ENCODE measurements at places on chromosomes 6 and 20.
A peak's percentile ranks its signal among the peaks of the same experiment; 100 is the strongest.

- DNase-seq, result no peak
Measured at GRCh38 chr6:34615574-34616226, 59.6 kb upstream of the SPDEF start.

DNA sequence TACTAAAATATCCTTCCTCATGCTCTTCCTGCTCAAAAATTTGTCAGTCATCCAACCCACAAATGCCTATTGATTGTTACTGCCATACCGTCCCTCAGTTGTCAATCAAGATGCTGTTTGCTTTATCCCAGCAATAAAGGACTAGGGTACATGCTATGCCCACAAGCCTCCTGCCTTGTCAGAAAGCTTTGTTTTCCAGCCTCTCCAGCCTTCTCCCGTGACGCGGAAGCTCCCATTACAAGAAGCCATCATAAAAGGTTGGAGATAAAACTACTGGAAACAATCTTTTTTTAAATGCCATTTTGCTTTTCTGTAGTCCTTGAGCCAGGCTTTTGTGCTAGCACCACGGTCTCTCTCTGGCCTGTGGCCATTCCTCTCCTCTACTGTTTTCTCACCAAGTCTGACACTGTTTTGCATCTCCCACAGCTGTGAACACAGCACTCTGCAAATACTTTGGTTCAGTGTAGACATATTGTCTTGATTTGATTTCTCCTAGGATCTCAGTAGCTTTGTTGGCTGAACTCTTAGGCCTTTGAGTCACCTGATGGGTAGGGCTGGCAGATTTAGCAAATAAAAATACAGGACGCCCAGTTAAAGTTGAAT is 495.7 kb upstream of the JARID2 start:
- no peak for DNase-seq

DNA sequence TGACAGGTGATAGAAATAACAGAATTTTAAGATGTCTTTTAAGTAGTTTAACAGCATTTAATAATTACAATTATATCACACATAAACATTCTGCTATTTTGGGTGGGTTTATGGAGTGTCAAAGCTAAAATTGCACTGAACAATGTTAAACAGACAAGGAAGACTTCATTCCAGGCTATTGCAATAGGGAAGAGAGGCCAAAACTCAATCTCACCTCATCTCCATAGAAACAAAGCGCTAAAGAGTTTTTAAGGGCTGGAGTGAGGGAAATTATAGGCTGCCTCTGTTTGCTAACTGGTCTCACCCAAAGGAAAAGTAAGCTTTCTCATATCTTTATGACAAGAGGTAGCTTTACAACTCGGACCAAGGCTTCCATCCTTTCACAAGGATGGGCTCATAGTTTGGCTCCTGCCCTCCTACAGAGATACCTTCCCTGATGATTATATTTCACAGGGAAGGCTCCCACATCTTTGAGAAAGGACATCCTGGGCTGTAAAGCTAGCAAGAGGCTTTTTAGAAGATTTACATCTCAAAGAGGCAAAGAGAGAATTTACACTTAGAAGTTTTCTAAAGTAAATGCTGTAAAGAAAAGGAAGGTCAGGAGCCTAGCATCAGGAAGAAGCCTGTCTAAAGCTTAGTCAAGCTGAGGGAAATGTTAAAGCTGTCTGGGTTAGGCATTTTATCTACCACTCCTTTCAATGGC is 350.2 kb upstream of the IMPG1 start:
- no peak for DNase-seq

- no peak for DNase-seq
Measured at GRCh38 chr20:56994006-56994405, 272.4 kb downstream of the BMP7 start.

GRCh38 chr20:19937651-19938420 is 79.3 kb upstream of the NAA20 start:
- DNase-seq, result no peak

GRCh38 chr6:4521070-4521469 is 255.1 kb upstream of the CDYL start:
- DNase-seq, result no peak

DNA sequence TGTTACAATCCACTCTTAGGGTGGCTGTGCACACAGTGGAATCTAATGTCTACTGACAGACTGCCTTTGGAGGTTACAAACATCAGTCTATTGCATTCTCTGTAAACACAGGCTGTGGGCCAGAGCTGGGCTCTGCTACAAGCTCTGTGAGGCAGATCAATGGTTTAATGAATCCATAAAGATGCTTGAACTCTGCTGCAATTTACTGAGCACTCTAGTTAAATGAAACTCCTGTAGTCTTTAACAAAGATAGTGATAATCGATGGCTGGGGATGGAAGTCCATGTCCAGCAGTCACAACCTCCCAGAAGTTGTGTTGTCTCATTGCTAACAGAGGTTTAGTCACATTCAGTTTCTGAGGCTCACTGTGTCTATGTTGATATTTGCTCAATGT is 50.5 kb downstream of the SOBP start:
- peak; percentile 73 for DNase-seq

- no peak for DNase-seq
Measured at GRCh38 chr6:39353698-39354315, 31.3 kb upstream of the KCNK16 start.

- no peak for DNase-seq
Measured at GRCh38 chr6:81465859-81466258, 286.6 kb downstream of the TENT5A start.

DNA sequence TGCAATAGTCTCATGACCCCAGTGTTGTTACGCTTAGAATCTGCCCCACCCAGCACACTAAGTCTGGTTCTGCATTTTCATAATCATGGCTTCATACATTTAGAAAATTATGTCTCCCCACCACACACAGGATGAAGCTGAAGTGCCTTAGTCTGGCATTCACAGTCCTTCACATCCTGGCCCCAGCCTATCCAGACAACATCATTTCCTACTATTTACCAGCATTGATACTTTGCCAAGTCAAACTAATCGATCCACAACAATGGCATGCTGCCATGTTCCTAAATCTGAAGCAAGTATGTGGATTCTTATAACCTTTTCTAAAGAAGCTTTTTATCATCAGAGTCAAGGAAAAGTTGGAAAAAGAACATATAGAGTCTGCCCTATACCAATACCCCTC is 132.4 kb upstream of the FBXL4 start:
- no peak for DNase-seq

DNA sequence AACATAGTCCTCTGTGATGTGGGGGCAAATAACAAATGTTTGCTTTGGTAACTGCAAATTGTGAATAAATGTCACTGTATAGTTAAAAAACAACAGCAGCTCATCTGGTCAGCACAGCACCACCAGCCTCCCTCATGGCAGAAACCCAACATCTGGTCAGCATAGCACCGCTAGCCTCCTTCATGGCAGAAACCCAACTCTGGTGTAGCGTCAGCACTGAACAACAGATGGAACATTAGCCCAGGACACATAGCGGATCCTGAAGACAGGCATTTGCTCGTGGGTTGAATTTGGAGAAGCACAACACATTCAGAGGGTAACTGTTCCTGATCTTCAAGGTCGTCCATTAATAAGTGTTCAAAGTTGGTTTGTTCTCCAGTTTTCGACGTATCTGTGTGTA is 265.9 kb downstream of the DLL1 start:
- DNase-seq, result peak; percentile 41

DNA sequence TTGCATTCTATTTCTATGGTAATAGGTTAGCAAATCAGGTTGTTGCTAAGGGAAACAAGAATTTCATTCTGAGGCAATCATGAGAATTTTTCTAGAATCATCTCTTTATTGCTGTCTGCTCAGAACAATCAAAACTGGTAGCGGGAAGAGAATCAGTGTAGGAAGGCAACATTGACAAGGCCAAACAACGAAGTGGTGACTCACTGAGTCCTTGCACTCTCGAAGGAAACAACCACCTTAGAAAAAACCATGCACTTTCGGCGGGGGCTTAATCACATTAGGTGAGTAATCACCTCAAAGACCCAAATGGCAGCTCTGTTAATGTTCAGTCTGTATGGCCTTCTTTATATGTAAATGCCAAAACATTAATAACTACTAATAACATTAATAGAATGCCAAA is 78.8 kb upstream of the MAP7 start:
- DNase-seq, result no peak

DNA sequence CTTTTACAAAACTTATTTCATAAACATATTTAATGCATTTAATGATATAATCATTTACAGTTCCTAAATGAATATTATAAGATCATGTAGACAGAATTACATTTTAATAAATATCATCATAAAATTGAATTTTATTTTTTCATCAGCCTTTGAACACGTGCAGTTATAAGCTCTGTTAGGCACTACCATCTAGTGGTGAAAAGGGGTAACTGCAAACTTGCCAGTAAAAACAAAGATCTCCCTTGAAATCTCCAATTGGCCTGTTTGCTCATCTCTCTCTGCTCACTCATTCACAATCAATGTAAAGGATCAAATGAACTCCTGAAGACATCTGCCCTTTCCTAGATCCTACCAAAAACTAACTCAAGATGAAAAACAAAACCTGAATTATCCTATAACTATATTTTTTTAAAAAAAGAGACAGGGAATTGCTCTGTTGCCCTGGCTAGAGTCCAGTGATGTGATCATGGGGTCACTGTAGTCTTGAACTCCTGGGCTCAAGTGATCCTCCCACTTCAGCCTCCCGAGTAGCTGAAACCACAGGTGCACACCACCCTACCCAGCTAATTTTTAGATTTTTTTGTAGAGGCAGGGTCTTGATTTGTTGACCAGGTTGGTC is 31.7 kb downstream of the SAMHD1 start:
- peak; percentile 79 for DNase-seq

DNA sequence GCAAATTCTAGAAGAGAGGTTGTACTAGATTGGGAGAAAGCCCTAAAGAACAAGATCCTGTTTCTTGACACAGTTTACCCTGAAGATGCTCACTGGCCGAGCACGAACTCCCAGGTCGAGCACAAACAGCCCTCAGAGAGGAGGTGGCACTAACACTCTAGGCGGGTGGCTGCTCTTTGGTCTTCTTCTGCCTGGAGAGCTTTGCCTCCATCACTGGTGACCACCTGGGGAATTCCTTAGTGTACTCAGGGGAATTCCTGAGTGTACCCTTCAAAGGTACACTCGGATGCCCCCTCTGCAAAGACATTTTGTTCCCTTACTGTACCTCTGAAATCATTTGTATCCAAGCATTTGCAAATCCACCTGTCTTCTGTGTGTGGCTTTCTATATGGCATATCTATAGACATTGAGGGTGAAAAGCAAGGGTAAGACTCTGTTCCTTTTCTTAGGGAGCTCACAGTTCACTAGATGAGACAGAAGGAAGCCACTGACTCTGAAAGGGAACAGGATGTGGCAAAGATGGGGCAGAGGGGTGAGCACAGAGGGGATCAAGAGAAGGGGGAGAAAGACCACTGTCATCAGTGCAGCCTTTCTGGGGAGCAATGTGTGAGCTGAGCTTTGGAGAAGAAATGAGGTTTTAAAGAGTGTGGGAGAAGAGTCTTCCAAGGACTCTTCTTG is 169.8 kb upstream of the PROKR2 start:
- DNase-seq, result no peak

DNA sequence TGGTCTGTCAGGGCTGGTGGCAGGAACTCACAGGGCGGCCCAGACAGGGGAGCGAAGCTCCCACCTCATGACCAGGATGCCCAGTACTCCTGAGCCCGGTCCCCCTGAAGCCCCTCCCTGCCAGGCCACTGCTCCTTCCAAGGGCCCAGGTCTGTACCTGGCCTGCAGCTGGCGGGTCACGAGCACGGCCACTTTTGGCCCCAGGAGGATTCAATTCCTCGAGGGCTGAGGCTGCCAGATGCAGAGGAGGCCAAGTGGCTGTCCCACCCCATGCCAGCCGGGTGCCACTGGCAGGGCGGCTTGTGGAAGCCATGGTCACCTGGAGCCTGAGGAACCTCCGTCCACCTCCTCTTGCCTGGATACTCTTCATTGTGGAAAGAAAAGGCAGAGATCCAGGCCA is 17.4 kb downstream of the PMEPA1 start:
- DNase-seq, result no peak

- DNase-seq, result no peak
Measured at GRCh38 chr6:111038534-111039252, 48.6 kb upstream of the SLC16A10 start.

- DNase-seq, result no peak
Measured at GRCh38 chr6:135675862-135676261, 175.6 kb upstream of the PDE7B start.

DNA sequence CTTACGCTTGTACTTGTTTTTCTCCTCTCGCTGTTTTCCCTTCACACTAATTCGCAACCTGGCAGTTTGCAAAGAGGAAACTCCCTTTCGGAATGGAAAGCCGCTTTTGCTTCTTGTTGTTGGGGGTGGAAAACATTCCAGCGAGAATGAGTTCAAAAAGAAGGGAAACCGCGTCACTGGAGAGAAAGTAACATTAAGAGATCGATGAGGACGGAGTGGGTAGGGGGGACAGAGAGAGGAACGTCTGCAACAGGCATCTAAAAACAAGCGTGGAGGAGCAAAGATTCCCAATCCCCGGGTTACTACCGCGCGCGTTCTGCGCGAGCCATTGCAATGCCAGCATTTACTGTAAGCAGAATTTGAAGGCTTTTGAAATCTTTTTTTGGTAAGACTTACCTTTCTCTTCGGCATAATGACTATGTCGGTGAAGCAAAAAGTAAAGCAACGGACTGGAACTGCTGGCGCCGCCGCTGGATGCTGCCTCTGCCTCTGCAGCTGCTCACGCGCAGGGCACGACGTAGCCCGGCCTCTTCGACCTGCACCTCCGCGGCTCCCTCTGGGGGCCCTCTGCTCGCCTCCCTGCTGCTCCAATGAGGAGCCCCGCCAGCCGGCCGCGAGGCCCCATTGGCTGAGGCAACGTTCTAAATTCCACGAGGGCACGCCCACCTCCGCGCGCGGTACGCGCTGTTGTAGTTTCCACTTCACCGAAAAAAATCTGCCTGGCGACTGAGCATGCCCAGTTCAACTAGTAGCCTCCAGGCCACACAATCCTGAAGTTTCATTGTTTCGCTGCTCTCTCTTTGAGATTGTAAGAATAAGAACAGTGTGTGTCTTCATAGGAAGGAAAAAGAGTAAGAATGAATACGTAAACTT is at the start of gene HMGN3:
Gene HMGN3 (minus strand): TSS at position 533 of the 873 bp plus-strand sequence.
- DNase-seq, result peak; percentile 96

- no peak for DNase-seq
Measured at GRCh38 chr20:63530788-63531160, 6.4 kb downstream of the PTK6 start.

GRCh38 chr6:32148289-32149091 is 3.2 kb downstream of the PRRT1 start:
- no peak for DNase-seq

GRCh38 chr6:126383203-126383602 is 43.3 kb downstream of the CENPW start:
- no peak for DNase-seq

GRCh38 chr20:45176526-45177267 is 2.0 kb downstream of the PI3 start:
- no peak for DNase-seq
